ENCODE measurements at places on chromosomes 1 and 21.

- DNase-seq = no peak
These were observed 10.3 kb downstream of the GAS5 start for GRCh38 chr1:173857363-173857917.

GRCh38 chr1:68204977-68205630, 27.2 kb downstream of the WLS start:
- DNase-seq = no peak

DNA sequence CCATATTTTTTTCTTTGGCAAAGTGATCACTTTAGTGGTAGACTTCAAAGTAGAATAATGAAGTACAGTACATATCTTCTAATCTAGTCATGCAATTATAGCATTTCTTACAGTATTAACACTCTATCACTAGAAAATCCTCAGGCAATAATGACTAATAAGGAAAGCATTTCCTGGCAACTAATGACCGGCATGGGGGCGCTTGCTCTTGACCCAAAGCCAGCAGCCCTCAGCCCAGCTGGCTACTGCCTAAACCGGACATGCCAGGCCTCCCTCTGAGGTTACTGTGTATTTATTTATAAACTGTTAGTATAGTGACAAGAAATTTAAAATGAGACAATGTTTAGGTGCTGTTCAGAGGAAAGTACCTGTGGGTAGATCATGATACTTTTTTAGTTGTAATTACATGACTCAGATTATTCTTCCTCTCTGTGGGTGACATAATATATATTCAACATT, 633.8 kb downstream of the PTPRC start:
- peak; percentile 89 for DNase-seq

DNA sequence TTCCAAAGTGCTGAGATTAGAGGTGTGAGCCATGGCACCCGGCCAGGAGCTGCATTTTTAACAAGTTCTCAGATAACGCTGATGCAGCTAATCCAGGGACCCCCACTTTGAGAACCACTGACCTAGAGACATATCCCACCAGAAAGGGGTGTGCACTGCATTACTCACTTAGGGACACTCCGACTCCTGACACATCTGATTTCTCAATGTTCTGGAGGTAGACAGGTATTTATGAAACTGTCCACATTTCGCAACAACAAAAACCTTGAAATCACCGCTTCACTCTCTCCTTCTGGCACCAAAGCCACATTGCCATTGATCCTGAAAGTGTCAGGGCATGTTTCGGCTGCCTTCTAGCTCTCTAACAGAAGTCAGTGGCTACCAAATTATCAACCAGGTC, 23.2 kb upstream of the CAMTA1 start:
- DNase-seq = peak; percentile 91

DNA sequence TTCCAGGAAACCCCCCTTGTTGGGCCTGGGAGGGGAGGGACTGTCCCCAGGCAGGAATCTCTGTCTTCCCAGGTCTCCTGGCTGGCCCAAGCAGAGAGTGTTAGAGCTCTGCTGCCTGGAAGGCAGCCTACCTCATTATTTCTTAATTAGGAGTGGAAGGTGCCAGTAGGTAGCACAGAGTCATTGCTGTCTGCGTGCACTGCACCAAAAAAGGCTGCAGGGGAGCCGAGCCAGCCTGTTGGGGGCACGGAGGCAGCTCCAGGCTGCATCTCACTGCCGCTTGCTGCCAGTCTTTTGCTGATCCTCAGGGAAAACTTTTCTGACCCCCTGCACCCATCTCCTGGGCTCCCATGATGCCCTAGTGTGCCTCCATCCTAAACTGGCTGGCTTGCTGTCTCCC, 58.1 kb downstream of the LRRN2 start:
- DNase-seq = no peak

GRCh38 chr1:86068271-86068721, 88.3 kb downstream of the COL24A1 start:
- DNase-seq = peak; percentile 8

GRCh38 chr1:220754212-220754917, 6.2 kb downstream of the MTARC2 start:
- DNase-seq = no peak

GRCh38 chr1:202343652-202344349, 2.1 kb upstream of the UBE2T start:
- DNase-seq = peak; percentile 85

DNA sequence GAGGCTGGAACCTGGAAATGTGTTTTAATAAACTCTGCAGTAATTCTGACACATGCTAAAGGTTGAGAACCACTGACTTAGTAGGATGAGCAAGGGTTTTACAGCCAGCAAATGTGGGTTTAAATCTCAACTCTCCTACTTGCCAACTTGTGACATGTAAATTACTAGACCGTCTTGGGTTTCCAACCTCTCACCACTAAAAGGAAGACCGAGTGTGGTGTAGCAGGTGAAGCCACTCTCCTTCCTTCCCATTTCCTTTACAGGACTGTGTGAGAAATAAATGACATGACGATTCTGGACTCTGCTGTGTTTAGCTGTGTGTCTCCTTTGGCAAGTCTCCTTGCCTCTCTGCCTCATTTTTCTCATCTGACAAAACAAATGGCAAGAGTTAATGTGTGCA, 49.5 kb upstream of the DNAJC6 start:
- DNase-seq = no peak

DNA sequence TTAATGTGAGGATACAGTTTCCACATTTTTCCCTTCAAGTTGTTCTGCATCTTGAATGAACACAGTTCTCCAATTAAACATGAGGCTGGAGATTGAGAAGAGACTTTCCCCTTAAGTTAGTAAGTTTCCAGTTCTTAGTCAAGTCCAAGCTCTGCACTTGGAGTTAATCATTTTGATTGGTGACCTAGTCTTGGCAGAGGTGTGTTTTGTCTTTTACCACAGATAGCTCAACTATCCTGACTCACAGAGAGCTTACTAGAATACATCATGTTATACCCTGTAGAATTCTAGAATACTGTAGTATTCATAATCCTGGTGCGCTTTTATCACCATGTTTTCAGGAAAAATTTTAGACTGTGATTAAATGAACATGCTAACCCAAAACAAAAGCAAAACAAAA, 129.2 kb downstream of the CYYR1 start:
- DNase-seq = no peak

GRCh38 chr21:38760017-38760761, 45.5 kb upstream of the ETS2 start:
- no peak for DNase-seq

DNA sequence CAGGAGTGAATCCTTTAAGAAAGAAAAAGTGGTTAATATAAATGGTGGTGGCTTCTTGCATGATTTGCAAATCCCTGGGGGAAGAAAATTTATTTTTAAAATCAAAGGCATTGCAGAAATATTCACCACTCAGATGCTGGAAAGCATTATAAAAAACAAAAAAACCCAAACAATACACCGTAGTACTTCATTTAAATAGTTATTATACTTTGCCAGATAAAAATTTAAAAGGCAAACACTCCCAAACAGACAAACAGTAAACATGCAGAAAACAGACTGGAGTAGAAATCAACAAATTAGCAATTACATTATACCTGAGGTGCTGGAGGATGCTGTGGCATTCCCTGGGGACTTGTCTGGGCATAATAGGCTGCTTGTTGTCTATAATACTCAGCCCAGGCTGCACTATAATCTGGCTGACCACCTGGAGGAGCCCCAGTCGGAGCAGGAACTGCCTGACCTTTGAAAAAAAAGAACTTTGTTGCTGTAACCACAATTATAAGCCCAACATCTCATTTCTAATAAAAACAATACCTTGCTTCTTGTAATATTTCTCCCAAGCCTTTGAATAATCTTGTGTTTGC, 29.9 kb downstream of the FUBP1 start:
- DNase-seq = no peak

- DNase-seq = no peak
These were observed 6.0 kb upstream of the LY9 start for GRCh38 chr1:160789702-160790611.

GRCh38 chr1:17688217-17688810, 66.8 kb upstream of the ACTL8 start:
- no peak for DNase-seq

- no peak for DNase-seq
These were observed 330.4 kb upstream of the ESRRG start for GRCh38 chr1:217053676-217054075.

DNA sequence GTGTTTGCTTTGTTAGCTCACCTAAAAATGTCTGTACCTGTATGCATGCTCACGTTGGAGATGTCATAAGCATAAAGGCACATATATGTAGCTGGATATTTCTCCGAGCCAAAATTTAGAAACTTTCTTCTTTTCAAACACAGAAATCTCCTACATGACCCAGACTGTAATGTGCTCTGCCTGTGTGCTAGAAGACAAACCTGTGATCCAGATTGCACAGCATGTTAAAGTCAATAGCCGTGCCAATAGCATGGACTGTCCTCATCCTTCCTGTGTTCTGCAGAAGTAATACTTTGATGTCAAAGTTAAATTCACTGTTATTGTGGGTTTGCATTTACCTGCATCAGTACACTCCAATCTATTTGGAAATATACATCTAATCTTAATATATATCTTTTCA, 346.2 kb upstream of the ZRANB2 start:
- no peak for DNase-seq

DNA sequence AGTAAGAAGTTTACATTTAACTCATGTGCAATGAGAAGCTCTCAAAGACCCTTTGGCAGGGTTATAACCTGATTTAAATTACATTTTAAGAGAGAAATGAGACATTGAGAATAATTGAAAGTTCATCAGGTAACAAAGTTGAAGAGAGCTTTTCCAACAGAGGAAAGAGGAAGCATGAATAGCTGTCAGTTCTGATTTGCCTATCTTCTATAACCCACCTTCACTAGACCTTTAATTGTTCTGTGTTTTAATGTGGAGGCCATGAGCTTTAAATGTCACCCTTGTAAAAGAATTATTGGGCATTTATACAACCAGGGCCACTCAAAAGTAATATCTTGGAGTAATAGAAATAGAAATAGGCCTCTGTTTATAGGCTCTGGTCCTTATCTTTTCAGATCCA, 9.3 kb upstream of the FCRL1 start:
- DNase-seq = no peak

DNA sequence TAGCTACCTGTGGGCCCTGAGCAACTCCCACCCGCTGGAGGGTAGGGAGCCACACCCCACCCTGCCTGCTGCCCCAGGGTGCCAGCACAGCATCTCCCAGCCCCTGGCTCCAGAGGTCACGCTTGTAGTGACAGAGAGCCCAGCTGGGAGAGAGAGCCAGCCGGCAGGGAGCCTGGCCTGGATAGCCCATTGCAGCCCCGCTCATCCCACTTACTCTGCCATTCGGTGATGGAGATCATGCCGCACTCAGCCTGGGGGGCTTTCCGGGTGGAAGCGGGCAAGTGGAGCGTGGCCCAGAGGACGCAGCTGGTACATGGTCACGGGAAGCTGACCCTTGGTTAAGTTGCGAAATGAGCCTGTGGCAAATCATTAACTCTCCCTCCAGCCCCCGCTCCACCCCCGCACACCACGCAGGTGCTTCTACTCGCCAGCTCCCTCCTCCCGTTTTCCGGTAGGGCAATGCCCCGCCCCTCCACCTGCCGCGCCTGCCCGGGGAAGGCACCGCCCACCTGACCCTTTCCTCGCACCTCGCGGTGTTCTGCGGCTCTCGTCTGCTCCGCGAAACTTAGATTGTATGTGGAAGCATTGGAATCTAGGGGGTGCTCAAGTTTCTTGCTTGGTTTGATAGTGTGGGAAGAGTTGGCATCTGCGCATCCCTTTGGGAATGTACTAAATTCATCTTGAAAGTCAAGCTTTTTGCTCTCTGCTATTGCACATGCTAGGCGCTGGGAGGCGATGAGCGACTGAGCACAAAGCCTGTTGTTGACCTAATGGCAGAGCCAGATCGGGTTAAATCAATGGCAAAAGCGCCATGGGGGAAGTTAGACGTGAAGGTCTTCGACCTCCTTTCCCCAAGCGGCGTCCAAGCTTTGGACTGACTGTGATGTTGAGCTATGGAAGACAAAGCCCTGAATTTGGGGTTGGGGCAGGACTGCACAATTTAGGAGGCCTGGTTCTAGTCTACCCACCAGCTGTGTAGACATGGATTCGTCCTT, at the start of gene GOLT1A:
TSS of gene GOLT1A (minus strand) at position 321 of the 995 bp plus-strand sequence. CDS start at position 239, 82 bp downstream.
- DNase-seq = peak; percentile 93

DNA sequence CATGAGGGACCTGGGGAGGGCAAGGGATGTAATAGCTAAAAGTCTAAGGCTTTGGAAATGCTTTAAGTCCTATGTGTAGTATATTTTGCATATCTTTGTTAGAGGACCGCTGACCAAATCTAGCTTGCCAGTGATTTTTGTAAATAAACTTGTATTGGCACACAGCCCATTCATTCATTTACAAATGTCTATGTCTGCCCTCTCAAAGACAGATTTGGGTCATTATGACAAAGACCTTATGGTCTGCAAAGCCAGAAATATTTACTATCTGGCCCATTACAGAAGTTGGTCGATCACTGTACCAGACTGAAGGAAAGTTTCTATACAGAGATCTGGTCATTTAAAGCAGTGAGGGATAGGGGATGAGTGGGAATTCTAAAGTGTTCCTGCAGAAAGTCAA, 120.1 kb upstream of the RAVER2 start:
- no peak for DNase-seq

- peak; percentile 30 for DNase-seq
These were observed 11.0 kb downstream of the DMRTB1 start for GRCh38 chr1:53470155-53470554.

DNA sequence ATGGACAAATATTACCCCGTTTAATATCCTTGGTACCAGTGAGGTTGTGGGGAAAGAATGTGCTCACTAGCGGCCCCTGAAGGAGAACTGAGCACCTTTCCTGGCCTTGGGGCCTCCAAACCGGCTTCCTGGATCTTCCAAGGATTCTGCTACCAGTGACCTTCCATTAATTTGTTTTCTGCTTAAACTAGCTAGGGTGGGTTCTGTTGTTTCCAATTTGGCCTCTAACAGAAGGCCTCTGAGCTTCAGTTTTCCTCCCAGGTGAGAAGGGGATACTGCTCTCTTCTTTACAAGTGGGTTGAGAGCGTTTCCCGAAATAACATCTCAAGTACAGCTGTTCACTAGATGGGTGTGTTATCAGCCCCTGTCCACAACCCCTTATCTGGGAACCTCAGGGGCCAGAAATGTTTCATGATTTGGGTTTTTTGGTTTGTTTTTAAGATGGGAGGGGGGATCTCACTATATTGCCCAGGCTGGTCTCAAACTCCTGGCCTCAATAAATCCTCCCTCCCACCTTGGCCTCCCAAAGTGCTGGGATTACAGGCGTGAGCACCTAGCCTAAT, 16.9 kb upstream of the IFNGR2 start:
- DNase-seq = no peak

- DNase-seq = no peak
These were observed 34.0 kb downstream of the PUM1 start for GRCh38 chr1:31031330-31032143.

DNA sequence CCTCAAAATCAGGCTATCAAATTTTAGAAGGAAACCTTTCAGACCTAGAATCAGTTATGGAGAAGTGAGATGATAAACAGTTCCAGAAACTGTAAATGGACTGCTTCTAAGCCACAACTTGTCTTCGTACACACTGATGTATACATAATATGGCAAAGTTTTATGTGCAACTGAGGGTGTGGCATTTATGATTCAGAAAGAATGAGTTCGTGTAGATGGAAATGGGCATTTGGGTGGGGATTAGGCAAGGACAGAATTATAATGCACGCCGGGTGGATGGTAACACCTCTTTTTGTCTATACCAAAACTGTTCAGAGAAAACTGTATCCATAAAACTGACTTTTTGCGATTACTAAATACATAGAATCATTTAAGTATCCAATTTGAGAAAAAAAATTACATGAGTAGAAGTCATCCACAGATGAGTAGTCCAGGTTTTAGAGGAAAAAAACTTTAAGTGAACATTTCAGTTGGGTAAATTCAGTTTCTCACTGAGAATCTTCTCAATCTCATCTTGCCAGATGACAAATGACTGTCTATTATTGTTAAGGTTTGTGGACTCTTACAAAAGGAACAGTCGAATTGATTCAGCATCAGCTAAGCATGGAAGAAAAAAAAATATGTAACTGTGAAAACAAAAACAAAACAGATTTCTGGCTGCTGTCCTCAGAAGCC, 22.5 kb downstream of the ERRFI1 start:
- DNase-seq = peak; percentile 58

All from MCF 10A (cell line).